ENCODE measurements at places on chromosomes 3 and 15.

GRCh38 chr3:188439080-188439479, 285.1 kb downstream of the LPP start:
- DNase-seq: no peak

DNA sequence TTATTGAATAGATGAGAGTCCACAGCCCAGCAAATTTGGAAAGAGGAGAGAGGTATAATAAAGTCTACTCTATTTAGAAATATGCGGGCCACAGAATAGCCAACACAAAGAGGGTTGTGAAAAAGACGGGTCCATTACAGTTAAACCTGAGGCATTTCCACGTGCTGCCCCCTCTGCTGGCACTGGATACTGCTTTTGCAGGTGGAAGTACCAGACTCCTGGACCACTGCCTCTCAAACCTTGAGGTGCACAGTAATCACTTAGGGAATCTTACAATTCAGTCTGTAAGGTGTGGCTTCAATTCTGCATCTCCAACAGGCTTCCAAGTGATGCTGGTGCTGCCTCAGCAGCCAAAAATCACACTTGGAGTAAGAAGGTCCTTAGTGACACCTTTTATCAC, 3.0 kb upstream of the TFDP2 start:
- DNase-seq: no peak

GRCh38 chr3:177553579-177553978, 356.3 kb upstream of the TBL1XR1 start:
- no peak for DNase-seq

DNA sequence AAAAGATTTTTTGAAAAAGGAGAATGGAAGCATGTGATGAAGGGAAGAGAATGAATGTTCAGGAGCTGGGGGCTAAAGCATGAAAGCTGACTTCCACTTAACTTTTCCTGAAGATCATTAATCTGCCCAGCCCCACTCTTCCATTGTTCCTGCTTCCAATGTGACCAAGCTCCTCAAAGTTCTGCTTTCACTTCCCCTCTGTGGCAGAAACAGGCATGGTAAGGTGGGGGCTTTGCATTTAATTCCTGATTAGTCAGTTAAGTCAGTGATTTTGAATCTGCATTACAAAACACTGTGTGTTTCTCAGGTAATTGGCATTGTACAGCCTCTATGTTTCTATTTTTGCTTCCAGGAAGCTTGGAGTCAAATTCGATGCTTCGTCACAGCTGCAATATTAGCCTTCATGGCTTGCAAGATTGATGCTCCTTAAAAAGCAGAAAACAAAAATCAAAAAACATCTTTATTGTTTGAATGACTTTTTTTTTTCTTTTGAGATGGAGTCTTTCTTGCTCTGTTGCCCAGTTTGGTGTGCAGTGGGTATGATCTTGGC, 7.3 kb upstream of the TM6SF1 start:
- no peak for DNase-seq

DNA sequence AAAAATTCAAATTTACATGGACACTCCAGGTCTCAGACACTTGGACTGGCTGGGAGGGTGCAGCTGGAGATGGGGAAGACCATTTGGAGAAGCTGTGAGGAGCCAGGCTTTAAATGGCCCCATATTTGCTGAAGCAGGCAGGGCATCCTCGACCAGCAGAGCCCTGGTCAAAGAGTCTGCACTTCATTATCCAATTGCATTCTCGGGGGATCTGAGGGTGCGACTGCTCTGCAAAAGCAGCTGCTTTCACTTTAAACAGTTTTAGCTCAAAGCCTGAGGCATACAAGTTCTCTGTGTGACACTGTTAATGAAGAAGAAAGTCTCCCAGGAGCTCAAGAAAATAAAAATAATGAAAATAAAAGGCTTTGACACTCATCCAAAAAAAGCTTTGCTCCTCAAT, 98.0 kb upstream of the SLC25A36 start:
- no peak for DNase-seq

DNA sequence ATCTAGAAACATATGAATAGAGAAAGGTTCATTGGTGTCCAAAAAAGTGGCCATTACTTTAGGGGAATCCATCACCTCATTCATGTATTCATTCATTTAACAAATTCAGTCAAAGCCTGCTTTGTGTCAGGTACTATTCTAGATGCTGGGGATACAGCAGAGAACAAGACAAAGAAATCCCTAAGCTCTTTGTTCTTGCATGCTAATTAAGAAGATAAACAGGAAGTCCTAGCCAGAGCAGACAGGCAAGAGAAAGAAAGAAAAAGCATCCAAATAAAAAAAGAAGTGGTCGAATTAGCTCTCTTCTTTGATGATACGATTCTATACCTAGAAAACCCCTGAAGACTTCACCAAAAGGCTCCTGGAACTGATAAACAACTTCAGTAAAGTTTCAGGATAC, 12.4 kb upstream of the ZMAT3 start:
- no peak for DNase-seq

DNA sequence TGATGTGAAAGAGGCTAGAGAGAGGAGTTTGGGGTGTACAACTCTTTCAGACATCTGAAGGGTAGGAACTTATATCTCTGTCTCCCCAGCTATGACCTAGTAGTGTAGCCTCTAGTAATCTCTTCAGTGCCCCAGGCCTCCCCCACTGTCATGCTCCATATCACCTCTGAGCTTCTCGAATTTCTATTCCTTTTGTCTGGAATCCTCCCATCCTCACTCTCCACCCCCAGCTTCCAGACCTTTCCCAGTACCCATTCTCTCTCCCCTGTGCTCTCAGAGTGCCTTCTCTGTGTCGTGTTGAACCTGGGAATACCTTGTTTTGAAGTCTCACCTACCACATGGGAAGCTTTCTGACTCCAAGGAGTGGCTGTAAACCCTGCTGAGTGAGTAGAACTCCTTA, 3.6 kb upstream of the RBPMS2 start:
- no peak for DNase-seq

- DNase-seq: no peak
These were observed 34.6 kb downstream of the PAK2 start for GRCh38 chr3:196774191-196774820.

- no peak for DNase-seq
These were observed 10.5 kb upstream of the CRABP1 start for GRCh38 chr15:78329625-78330024.

DNA sequence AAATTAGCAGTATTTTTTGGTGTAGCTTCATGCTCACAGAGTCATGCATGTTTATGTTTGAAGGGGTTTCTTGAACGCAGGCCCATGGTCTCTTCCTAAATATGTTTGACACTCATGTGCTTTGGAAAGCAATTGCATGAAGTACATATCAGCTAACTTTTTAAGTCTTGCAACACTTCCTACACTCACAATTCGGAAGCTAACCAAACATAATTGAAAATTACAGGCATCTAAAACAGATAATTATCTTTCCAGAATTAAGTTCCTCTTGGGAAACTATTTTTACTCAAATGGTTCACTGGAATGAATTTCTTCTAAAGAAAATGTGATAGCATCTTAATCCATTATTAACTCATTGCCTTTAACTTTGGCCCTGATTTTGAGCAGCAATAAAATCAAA, 438.9 kb downstream of the RAP2B start:
- no peak for DNase-seq

- DNase-seq: no peak
These were observed 262.0 kb downstream of the CGGBP1 start for GRCh38 chr3:87796843-87797185.

DNA sequence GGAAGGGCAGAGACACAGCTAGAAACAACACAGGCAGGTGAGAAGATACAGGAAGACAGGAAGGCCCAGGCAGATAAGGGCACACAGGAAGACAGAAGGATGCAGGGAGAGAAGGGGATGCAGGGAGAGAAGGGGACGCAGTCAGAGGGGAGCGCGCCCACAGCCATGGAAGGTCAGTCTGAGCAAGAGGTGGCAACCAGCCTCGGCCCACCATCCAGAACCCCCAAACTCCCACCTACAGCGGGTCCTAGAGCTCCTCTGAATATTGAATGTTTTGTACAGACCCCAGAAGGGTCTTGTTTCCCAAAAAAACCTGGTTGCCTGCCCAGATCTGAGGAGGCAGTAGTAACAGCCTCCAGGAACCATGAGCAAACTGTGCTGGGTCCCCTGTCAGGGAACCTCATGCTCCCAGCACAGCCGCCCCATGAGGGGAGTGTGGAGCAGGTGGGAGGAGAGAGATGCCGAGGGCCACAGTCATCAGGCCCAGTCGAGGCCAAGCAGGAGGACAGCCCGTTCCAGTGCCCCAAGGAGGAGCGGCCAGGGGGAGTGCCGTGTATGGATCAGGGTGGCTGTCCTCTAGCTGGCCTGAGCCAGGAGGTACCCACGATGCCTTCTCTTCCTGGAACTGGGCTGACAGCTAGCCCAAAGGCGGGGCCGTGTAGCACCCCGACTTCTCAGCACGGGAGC, 27.6 kb upstream of the SLC28A1 start:
- DNase-seq: no peak
